ENCODE measurements at places on chromosomes 3 and 15.
A peak's percentile ranks its signal among the peaks of the same experiment; 100 is the strongest.

DNA sequence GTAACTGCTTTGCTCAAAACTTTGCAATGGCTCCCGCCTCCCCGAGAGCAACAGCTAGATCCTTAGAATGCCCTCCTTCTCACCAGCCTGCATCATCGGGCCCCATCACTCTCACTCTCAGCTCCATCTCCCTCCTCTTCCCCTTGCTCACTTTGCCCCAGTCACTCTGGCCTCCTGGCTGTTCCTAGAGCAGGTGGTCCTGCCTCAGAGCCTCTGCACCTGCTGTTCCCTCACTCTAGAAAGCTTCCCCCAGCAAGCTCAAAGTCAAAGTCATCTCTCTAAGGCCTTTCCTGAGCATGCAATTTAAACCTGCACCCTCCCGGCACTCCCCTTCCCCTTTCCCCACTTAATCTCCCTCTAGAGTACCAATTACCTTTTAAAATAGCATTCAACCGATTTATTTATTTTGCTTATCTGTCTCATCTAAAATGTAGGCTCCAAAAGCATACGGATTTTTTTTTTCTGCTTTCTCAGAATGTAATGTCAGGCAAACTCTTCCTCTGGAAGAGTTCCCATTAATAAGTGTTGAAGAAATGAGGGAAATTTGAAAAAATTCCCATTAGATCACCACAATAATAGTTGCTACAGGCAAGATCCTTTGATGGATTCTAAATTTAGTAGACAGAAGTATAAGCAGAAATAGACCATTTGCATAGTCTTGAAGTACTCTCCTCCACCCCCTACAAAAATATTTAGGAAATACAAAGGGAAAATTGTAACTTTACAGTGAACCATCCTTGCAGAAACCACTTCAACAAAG, 15.9 kb upstream of the HES1 start:
- DNase-seq: no peak

- DNase-seq: no peak
Measured at GRCh38 chr15:60096157-60096556, 92.0 kb downstream of the FOXB1 start.

DNA sequence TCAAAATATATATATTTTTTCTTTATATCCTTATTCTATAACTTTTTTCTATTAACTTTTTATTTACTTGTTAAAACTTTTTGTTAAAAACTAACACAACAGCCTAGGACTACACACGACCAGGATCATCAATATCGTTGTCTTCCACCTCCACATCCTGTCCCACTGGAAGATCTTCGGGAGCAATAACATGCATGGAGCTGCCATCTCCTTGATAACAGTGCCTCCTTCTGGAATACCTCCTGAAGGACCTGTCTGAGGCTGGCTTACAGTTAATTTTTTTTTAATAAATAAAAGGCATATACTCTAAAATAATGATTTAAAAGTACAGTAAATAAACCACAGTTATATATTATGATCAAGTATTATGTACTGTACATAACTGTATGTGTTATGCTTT, 58.9 kb downstream of the SFMBT1 start:
- DNase-seq: peak; percentile 20

DNA sequence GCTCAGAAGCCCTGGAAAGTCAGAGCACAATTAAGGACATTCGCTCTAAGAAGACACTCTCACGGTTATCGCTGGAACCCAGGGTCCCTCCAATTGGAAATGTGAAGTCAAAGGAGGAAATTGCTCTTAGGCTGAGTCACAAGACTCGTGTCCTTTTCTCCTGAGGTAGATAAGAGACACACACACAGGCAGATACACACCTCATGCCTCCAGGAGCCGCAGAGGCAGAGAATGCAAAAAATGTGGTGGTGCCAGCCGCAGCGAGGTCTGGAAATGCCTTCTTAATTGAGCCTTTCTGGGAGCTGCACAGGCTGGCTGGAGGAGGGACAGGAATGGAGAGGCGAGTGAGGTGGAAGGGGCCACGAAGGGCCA, 189.3 kb downstream of the OPA1 start:
- DNase-seq: no peak

GRCh38 chr3:31166249-31166885, 271.9 kb upstream of the GADL1 start:
- DNase-seq: no peak

GRCh38 chr3:134839422-134839821, 44.4 kb downstream of the EPHB1 start:
- DNase-seq: no peak

DNA sequence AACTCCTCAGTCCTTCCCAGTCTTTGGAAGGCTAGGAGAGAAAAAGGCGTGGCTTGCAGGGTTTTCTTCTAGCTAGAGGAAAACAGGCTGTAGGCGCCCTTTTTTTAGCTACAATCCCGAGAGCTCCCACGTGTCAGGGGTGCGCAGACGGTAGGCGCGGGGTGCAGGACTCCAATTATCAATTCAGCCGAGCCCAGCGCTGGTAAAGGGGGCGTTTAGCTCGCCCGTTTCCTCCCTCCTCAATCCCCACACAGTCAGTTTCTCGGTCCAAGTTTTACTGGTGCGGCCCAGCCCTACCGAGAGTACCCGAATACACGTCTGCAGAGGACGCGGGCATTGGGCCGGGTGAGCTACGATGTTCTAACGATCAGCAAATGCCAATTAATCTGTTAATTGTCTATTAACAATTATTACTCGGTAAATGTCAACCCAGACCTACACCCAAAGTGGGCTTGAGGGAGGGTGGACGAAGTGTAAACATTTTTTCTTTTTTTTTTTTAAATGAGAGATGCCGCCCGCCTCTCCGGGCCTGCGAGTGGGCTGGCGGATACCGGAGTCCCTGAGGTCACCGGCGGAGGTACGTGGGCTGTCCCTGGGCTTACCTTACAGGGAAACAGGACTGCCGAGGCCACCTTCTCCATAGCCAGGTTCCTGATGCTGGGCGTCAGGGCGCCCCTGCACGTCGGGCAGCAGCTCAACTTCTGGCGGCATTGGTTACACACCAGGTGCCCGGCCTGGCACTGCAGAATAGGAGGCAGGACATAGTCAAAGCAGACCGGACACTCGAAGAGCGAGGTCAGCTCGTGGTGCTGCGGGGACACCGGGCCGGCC, 923 bp downstream of the SIAH2 start:
- DNase-seq: peak; percentile 67

GRCh38 chr3:113241292-113242095, 30.1 kb downstream of the BOC start:
- DNase-seq: no peak

GRCh38 chr3:99176169-99176964, 274.9 kb upstream of the DCBLD2 start:
- DNase-seq: no peak

DNA sequence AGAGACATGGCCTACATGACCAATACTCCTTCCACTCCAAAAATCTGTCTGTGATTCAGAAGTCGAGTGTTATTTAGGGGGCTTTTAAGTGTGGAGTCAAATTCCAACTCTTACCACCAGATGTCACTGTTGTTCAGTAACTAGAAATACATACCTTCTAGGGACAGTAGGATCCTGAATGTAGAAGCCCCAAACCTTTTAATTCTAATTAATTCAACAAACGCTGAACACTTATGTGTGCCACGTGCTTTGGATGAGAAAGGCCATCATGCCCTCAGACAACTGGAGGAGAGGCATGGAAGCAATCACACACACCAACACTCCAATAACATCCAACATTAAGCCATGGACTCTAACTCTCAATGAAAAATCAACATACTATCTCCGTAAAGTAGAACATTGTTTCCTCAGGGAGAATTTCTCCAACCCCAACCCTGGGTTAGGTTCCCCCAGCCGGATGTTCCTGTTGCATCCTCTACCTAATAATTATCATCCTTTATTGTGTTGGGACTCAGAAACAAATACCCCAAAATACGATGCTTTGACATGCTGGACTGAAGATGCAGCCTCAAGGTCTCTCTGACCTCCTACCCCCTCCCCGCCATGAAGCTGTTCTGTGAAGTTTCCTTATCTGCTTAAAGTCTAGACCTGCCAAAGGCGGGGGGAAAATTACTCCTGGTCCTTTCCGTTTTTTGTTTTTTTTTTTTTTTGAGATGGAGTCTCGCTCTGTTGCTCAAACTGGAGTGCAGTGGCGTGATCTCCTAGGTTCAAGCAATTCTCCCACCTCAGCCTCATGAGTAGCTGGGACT, 8.0 kb upstream of the CCDC13 start:
- DNase-seq: peak; percentile 86

- peak; percentile 93 for DNase-seq
Measured at GRCh38 chr3:128051837-128052594, at the start of gene SEC61A1. TSS of gene SEC61A1 (plus strand) at chr3:128052437. CDS start at chr3:128052553, 116 bp downstream.

DNA sequence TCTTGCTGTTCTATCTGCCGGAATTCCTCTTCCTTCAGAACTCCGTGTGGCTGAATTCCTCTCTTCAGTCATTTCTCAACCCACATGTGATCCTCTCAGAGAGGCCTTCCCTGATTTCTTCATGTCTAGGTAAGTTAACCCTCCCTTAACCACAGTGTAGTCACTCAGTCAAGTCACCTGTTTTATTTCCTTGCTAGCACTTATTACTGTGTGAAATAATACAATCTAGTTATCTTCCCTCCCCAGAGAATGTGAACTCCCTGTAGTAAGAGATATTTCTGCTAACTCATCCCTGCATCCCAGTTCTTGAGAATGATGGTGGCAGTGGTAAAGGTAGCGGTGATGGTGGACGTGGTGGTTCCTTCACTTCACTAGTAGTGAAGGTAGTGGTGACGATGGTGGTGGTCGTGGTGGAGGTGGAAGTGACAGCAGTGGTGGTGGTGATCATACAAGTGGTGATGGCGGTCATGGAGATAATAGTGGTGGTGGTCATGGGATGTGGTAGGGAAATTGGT, 33.3 kb downstream of the COL6A5 start:
- peak; percentile 22 for DNase-seq
